ENCODE measurements at places on chromosomes 2 and 18.

DNA sequence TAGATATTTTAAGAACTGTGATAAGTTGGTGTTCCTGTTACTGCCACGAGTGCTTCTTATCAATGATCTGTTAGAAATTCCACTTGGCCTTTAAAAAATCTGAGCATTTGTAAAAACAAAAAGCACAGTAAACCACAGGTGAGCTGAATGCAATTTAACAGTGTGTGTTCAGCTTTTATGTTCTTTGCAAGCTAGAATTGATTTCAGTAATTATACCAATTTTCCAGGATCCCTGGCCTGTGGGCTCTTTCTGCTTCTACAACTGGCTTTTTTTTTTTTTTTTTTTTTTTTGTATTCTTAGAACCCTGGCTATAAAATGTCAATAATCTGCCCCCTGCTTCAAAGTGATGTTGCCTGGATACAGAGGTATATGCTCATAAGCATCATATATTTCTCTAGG is 548.5 kb upstream of the SLC8A1 start:
- no peak for DNase-seq

DNA sequence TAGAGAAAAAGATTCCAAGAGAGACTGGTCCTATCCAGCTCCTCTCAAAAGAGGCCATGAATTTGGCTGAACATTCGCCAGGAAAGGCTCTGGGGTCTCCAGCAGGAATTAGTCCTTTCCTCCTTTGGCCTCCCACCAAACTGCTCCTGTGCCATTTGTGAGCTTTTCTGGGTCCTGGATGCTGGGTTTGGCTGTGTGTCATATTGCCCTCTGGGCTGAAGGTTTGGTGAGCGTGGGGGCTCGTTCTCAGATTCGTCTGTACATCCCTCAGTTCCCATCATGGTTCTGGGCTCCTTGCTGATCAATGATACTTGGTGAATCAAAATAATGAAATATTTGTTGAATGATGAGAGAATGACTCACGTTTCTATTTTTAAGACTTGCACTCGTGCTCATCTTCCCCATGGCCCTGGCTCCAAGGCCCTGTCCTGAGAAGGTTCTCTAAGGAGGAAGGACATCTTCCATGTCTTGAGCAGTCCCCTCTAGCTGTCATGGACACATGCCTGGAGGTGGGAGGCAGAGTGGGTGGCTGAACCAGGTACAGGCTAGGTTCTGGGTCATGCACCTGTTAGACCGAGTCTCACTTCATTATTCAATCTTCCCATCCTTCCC is 47.8 kb upstream of the RHOB start:
- DNase-seq: no peak

- DNase-seq: no peak
These were observed 60.2 kb downstream of the CDCA7 start for GRCh38 chr2:173414823-173415322.

- DNase-seq: no peak
These were observed 1474.0 kb upstream of the ACVR2A start for GRCh38 chr2:146370826-146371225.

DNA sequence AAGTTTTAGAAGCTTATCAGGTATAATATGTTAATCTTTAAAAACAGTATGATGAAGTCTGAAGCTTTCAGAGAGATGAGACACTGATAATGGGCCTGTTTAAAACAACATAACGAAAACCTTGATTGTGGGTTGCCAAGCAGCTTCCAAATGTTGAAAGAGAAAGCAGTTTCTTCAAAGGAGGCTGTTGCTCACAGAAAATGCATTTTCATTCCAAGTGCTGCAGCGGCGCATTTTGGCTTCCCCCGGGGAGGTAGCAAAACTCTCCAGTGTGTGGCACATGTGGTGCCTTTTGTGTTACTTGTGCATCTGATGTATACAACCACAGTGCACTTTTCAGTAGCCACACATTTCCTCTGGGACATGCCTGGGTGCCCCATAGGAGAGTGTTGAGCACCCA is 66.1 kb downstream of the TMEFF2 start:
- no peak for DNase-seq

DNA sequence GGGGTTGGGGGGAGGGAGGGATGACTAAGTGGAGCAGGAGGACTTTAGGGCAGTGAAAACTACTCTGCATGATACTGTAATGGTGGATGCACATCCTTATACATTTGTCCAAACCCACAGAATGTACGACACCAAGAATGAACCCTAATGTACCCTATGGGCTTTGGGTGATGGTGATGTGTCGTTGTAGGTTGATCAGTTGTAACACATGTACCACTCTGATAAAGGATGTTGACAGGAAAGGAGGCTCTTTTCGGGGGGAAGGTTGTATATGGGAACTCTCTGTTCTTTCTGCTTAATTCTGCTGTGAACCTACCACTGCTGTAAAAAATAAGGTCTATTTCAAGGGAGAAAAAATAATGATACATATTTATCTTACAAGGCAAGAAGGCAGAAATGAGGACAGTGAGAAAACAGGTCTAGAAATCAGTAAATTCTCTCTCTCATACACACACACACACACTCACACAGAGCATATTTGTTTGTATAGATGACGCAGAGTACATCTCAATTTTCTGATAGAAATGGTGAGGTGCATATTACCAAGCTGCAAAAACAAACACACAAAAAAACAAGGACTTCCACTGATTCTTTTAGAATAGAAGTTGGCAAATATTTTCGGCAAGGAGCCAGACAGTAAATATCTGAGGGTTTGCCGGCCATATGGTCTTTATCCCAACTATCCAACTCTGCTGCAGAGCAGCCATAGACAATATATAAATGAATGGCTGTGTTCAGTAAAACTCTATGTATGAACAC is 20.2 kb downstream of the FAM124B start:
- no peak for DNase-seq

Measured in stimulated activated CD8-positive, alpha-beta memory T cell treated with anti-CD3 and anti-CD28 coated beads, Interleukin-15, amount 100 ng/mL, for 4 hours (primary cell).